ENCODE measurements at places on chromosomes 6 and 20. TPM values are rescaled to one million over a fixed set of nuclear protein-coding genes. Genes with fewer than 3 reads are reported as not detected.

DNA sequence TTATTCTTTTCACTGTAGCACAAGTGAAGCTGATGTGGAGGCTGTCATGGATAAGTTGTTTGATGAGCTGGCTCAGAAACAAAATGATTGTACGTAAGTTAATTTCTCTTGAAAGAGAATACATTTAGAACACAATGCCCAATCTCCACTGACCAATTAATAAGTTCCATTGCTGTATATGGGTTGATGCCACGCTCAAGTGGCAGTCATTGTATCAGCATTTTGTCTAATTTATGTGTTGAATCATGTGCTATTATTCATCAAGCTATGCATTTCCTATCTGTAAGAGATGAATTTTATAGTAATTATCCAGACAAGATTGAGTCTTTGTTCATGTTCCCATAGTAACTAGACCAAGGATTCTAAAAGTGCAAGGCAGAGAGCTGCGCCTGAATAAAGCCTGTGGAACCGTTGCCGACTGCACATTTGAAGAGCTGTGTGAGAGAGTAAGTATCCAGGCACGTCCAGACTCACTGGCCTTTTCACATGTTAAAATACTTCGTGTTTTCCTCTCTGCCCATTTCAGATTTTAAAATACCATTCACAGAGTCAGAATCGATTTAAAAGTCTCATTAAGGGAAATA is 83.8 kb upstream of the FOXO3 start:
- DNase-seq: no peak

Gene FANCE
- 26.6 TPM for total RNA-seq

DNA sequence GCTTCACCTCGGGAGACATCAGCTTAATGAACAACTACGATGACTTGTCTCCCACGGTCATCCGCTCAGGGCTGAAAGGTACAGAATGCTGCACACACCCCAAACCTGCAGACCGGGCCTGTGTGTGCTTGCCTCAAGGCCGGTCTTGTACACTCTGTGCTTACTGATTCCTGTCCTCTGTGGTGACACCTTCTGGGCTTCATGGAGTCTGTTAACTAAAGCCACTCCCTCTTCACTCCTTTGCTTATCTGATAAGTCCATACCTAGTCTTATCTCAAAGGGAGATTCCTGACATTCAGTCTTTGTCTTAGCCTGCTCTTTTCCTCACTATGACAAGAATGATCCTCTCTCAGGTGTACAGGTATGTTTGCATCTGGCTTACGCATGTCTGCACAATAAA is 107.7 kb upstream of the TMEM181 start:
- DNase-seq: no peak

Gene PPP1R3G
- not detected for total RNA-seq

- DNase-seq: no peak
Observed at GRCh38 chr6:37631295-37631694, 66.4 kb downstream of the MDGA1 start.

Gene UNC5CL
- total RNA-seq: 1.4 TPM

GRCh38 chr6:96391776-96392360 is 129.7 kb upstream of the UFL1 start:
- no peak for DNase-seq

Gene POU3F2
- not detected for total RNA-seq

Gene ARMC2
- 2.8 TPM for total RNA-seq

DNA sequence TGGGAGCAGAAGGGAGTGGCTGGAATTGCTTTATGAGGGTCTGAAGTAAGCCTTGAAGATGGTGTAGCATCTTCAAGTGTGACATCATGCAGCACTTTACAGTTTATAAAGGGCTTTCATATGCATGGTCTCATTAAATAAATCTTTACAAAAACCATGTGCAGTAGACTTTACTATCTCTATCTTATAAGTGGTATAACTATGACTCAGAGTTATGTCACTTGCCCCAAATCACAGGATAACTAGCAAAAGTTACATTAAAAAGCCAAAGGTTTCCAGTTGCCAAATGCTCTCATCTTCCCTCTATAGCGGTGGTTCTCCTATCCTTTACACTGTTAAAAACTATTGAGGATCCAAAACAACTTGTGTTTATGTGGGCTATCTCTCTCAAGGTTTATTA is 687.7 kb upstream of the MARCKS start:
- no peak for DNase-seq

Gene NINL
- total RNA-seq: 0.61 TPM

DNA sequence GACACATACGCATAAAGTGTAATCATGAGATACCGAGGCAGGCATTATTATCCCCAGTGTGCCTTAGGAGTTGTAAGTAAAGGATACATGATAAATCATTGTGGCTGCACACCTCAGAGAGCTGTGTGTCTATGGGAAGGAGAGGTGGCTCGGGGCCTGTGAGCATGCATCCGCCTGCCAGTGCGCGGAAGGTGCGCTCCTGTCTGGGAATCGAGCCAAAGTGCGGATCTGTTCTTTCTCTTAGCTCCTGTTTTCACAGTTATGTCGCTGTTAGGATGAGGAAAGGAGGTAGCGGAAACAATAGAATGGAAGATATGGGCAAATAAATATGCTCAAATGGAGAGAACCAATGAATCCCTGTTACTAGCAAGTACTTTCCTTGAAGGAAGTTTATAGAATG is 98.0 kb downstream of the ANKRD6 start:
- DNase-seq: no peak

Gene MROH8
- 0.51 TPM for total RNA-seq

DNA sequence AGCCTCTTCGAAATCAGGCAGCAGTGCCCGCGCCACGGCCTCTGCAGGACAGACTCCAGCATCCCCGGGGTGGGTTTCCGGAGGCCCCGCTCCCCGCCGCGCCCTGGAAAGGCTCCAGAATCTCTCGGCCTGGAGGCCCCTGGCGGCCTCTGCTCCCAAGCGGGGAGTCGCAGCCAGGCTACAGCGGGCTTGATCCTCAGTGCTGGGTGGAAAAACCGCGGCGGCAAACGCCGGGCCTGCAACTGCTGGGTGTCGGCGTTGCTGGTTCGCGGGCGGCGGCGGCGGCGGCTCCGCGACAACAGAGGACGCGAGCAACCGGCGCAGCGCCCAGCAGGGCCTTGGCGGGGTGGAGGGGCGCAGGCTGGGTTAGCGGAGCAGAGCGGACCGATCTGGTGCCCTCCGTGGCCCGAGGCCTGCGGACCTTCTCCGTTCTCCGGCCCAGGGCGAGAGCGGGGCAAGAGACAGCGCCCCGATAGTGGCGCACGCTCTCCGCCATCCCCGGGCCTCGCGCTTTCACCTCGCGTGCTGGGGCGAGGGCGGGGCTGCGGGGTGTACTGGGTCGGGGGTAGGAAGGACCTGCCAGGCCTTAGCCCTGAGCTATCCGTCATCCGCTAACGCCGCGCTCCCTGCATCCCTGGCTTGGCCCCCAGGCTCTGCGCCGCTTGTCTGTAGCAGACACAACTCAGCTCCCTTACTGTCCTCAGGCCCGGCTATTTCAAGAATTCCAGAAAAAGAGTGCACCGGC is 3.4 kb upstream of the ZNF292 start:
- DNase-seq: peak; percentile 69

DNA sequence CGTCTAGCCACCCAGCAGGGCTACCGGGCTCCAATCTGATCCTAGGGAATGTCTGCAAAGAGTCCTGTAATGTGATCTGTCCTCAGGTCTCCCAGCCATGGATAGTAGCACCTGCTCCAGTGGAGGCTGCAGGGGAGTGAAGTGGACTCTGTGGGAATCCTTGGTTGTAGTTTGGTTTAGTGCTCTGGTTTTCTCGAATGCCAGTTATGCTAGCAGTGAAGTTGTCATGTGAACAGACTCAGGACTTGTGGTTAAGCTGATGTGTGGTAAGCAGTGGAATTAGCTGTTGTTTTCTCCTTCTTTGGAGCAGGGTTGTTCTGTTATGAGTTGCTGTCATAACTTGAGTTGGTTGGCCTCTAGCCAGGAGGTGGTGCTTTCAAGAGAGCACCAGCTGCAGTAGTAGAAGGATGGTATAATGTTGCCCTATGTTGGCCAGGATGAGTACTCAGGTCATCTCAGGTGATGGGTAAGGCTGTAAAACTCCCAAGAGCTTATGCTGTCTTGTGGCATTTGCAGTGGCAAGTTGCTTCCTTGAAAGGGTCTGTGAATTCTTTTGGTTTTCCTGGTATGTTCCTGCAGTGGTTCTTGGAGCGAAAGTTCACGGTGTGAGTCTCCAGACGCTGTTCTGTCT is 390.2 kb downstream of the UTRN start:
- DNase-seq: no peak

DNA sequence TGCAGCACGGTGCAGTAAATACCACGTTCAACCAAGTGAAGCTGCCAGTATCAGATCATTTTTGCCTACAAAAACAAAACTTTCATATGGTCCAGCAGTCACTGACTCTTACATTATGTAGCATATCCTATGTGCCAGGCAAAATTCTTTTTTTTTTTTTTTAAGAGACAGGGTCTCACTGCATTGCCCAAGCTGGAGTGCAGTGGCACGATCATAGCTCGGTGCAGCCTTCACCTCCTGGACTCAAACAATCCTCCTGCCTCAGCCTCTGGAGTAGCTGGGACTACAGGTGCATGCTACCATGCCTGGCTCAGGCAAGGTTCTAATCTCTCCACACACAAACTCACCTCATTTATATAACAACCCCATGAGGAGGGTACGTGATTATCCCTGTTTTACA is 208.6 kb upstream of the JARID2 start:
- DNase-seq: no peak

GRCh38 chr6:149016716-149017115 is 269.9 kb downstream of the UST start:
- no peak for DNase-seq

Gene ZNF343
- total RNA-seq: 13.7 TPM

DNA sequence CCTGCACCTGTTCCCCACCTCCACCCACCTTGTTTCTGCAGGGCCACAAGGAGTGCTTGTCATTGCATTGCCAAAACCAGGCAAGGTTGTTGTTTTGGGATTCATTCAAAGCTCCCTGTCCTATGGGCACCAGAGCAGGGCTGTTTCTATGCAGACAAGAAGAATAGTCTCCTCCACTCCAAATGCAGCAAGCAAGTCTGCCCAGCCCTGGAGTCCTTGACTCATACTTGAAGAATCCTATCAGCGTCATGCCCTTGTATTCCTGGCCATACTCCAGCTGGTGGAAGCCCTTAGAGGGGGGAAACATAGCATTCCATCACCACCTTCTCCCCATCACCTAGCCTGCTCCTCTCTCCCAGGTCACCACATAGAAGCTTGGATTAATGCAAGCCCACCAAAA is 145.3 kb upstream of the ECI2 start:
- DNase-seq: no peak

DNA sequence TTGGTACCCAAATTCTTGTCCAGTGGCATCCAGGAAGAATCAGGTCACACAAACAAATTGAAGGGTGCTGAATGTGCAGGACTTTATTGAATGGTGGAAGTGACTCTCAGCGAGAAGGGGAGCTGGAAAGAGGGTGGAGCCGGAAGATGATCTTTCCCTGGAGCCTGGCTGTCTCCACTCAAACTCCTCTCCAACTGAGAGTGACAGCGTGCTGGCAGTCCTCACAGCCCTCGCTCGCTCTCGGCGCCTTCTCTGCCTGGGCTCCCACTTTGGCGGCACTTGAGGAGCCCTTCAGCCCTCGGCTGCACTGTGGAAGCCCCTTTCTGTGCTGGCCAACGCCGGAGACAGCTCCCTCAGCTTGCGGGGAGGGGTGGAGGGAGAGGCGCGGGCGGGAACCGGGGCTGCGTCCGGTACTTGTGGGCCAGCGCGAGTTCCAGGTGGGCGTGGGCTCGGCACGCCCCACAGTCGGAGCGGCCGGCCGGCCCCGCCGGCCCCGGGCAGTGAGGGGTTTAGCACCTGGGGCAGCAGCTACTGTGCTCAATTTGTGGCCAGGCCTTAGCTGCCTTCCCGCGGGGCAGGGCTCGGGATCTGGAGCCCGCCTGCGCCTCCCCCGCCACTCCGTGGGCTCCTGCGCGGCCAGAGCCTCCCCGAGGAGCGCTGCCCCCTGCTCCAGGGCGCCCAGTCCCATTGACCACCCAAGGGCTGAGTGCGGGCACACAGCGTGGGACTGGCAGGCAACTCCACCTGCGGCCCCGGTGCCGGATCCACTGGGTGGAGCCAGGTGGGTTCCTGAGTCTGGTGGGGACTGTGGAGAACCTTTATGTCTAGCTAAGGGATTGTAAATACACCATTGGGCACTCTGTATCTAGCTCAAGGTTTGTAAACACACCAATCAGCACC is 26.7 kb upstream of the MBOAT1 start:
- DNase-seq: no peak

GRCh38 chr6:169738204-169738975 is 13.0 kb downstream of the DYNLT2 start:
- DNase-seq: no peak

- no peak for DNase-seq
Observed at GRCh38 chr20:62355878-62356588, 11.1 kb downstream of the LAMA5 start.

Gene ZMYND8
- 15.6 TPM for total RNA-seq

DNA sequence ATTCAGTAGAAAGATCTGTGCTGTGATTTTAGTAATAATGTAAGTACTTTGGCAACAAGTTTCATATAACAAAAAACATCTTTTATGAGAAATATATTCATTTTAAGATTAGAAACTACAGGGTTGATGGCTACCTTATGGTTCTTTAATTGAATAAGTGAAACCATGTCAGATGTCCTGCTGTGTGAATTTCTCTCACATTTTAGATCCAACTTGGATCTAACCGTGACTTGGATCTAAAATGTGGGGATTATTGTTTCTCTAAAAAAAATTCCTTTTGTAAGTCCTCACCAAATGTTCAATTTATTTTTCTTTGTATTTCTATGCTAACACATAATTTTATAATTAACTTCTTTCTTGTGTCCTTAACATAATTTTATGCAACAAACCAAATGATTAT is 30.4 kb downstream of the ZC2HC1B start:
- no peak for DNase-seq

DNA sequence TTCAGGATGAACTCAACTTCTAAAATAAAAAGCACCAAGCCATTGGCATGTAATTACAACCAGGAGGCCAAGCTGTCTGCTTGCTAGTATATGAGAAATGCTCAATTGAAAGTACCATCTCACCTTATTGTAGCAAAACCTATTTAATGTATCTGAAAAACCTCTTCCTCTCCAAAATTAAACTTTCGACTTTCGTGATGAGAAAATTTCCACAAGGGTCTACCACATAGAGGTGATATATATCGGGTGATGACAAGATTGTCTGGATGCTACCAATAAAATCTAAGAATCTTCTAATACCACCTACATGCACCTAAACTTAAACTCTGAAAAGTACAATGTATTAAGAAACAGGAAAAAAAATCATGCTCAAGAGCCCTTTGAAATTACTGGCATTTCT is 74.2 kb downstream of the ATXN1 start:
- no peak for DNase-seq

Gene SLC32A1
- total RNA-seq: not detected

Gene NSFL1C
- 208 TPM for total RNA-seq

GRCh38 chr6:148311966-148312669 is 30.5 kb upstream of the SASH1 start:
- no peak for DNase-seq

GRCh38 chr6:111741177-111741952 is 131.9 kb downstream of the FYN start:
- DNase-seq: no peak

- DNase-seq: no peak
Observed at GRCh38 chr20:61437280-61438206, 185.5 kb downstream of the CDH4 start.

Gene DEFB127
- total RNA-seq: not detected
